Sciatic nerve (tissue), 2 donors: ENCODE measurements at places on chromosomes 6 and 20. TPM values are rescaled to one million over a fixed set of nuclear protein-coding genes. Genes with fewer than 3 reads are reported as not detected.

DNA sequence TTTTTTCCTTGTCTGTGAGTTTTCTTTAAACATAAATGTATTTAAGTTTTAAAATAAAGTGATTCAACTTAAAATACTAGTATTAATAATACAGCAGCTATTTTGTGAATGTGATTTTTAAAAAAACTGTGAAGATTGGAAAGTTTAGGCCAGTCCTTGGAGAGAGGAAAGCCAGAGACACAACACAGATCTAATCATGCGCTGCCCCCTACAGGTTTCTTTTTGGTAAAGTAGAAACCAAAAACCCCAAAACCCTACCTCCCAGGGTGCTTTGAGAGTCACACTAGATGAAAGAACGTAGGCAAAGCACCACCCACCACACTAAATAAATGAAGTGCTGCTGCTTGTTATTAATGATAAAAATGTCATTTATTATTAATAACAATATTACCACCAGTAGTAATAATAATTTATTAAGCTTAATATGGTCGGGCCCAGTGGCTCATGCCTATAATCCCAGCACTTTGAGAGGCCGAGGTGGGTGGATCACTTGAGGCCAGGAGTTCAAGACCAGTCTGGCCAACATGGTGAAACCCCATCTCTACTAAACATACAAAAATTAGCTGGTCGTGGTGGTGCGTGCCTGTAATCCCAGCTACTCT lies 33.7 kb downstream of the SLC9A8 start:
- no peak for DNase-seq

DNA sequence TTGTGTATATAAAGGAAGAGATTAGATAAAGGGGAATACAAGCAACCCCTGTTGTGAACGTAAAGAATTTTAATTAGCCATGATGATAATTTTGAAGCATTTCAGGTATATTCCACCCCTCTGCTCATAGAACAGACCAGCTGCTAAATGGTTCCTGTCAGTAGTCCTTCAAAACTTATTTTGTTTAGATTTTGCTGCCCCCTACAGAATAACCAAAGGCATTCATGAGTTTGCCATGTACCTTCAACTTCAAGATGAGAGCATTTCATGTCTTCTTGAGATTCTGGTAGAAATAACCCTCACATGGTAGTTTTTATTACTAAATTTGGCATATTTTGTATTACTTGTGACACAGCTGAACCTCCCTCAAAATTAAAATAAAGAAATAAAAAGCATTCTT lies 1586.7 kb downstream of the HACE1 start:
- no peak for DNase-seq

- no peak for DNase-seq
Observed at GRCh38 chr20:3843490-3843889, 3.1 kb upstream of the MAVS start.

Gene RAB44
- 0.27 TPM for total RNA-seq

DNA sequence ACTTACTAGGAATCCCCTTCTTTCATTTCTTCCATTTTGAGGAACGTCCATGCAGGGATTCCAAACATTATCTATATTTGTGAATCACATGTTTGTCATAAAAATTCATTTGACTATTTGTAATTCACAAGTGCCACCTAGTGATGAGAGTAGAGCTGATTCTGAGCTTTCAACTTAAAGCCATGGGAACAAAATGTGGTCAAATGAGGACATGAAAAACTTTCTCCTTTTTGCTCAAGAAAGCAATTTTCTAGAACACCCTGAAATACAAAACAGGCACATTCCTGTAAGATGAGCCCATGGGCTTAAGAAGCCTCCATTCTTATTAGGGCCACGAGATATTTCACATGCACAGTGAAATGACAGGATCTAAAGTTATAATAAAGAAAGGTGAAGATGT lies 12.3 kb downstream of the MAP3K7 start:
- DNase-seq, result no peak

Gene C6orf15
- total RNA-seq, result not detected

DNA sequence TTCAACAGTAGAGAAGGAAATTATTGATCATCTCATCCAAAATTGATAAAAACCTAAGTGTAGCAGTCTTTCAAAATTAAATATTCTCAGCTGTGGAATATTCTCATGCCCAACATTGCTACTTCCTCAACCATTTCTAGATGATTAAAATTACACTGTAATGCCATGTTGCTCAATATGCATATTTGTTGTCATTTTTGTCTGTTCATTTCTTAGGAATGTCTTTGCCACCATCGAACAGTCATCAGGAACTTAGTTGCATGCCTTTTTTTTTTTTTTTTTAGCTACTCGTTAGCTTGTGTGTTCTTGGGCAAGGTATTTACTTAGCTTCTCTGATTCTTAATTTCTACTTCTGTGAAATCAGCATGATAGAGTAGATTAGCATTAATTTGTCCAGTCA lies 188.6 kb downstream of the DTNBP1 start:
- no peak for DNase-seq

- no peak for DNase-seq
Observed at GRCh38 chr6:140847262-140847645, 1285.5 kb upstream of the GJE1 start.

- no peak for DNase-seq
Observed at GRCh38 chr6:12480379-12480778, 190.2 kb downstream of the EDN1 start.

DNA sequence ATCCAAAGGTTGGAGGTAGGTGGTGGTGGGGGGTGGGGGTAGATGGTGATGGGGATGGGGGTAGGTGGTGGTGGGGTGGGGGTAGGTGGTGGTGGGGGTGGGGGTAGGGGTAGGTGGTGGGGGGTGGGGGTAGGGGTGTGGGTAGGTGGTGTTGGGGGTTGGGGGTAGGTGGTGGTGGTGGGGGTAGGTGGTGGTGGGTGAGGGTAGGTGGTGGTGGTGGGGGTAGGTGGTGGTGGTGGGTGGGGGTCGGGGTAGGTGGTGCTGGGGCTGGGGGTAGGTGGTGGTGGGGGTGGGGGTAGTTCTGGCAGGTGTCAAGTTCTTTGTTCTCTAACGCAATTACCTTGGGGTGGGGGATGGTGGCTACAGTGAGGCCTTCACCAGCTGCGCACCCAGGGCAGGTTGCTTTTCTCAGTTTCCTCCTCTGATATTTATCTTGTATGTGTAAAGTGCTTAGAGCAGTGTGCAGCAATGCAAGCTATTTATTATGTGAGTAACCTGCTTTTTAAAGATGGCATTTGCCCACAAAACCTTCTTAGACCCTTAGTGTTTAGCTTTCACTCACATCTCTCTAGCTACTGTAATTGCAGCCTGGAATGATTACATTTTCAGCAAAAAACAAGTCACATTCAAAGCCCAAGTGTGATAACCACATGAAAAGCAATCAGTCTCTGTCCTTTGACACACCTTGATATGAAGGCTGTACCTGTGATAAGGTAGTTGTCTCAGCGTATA lies 8.2 kb upstream of the CCDC167 start:
- no peak for DNase-seq

Gene SLC32A1
- total RNA-seq, result not detected

Gene GPLD1
- 4.9 TPM for total RNA-seq

Gene NTSR1
- total RNA-seq, result 0.09 TPM

GRCh38 chr20:37866051-37866450 lies 36.9 kb upstream of the VSTM2L start:
- DNase-seq, result no peak

Gene ZNF831
- total RNA-seq, result 0.36 TPM

GRCh38 chr6:92864966-92865555 lies 554.3 kb downstream of the EPHA7 start:
- DNase-seq, result no peak

DNA sequence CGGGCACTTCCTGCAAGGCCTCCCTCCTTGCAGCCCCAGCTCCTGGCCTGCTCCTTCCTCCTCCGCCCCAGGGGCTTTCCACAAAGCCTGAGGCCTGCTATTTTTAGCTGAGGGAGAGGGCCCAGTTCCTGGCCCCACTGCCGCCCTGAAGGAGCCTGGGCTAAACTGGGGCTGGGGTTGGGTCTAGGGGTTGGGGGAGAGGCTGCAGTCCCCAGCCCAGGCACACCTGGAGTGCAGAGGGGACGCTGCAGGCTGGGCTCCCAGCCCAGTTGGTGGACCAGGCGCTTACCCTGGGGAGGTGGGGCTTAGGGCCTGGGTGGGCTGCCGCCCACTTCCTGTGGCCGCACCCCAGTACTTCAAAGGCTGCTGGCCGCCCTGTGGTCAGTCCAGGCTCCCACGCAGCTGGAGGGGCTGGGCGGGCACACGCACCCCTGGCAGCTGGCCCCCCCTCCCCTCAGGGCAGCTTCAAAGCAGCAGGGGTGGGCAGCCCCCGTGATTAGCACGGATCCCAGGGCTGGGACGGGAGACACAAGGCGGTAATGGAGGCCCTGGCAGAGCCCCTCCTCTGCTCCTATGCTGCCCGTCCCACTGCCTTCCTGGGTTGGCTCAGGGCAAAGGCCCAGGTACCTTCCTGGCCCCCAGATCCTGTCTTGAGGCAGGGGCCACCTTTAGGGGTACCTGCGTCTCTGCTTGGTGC lies 7.1 kb upstream of the ABHD16B start:
- DNase-seq, result no peak

GRCh38 chr20:34473262-34473883 lies 42.8 kb upstream of the DYNLRB1 start:
- DNase-seq, result no peak

Gene RNF8
- 15.7 TPM for total RNA-seq

DNA sequence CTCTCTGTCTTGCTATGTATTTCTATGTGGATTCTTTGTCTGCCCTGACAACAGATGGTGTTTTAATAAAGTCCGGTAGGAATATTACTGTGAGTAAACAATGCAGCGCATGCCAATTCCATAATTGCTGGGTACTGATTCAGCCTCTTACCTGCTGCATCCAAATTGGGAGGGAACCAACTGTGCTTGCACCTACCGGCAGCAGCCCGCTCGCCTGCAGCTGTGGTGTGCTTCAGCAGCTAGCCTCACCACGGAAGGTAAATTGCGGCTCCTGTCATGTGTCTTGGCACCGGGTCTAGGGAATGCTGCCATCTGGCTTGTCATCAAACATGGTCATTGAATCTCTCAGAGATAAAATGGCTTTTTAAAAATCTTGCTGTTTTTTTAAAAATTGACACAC lies 704.8 kb upstream of the SLC35B3 start:
- no peak for DNase-seq

GRCh38 chr6:132892929-132893771 lies 78.8 kb downstream of the RPS12 start:
- no peak for DNase-seq

Gene OOEP
- not detected for total RNA-seq

Gene FUCA2
- 41.4 TPM for total RNA-seq

DNA sequence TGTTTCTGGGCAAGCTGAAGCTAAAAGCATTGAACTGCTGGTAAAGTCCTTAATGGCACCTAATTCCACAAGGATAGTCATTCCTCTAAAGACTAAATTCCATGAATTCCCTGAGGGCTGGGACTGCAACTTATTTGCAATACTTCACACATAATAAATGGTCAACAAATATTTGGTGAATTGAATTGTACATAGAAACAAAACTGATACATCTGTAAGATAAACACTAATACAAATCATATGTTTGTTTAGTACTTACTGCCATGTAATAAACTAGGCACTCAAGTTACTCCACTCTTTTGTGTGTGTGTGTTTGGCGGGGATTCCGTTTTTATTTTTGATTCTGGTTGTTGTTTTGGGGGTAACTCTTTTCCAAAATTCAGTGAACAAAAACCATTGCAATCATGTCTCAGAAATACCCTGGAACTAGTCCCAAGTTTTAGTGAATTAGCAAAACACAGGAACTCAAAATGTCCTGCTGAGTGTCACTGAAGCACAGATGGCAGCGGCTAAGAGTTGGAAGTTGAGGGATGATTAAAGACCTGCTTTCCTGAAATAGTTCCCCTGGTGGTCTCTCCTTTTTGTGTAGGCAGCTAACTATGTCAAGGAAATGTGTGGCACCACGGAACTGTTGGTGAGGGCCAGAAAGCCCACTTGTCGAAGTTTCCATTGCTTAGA lies 74.8 kb upstream of the SNRPB2 start:
- no peak for DNase-seq

GRCh38 chr6:36139431-36139830 lies 9.1 kb downstream of the MAPK13 start:
- no peak for DNase-seq

GRCh38 chr6:136362421-136363356 lies 73.0 kb upstream of the BCLAF1 start:
- DNase-seq, result no peak

- no peak for DNase-seq
Observed at GRCh38 chr6:107989166-107990094, 31.4 kb upstream of the SEC63 start.

Gene SERINC1
- total RNA-seq, result 346 TPM

DNA sequence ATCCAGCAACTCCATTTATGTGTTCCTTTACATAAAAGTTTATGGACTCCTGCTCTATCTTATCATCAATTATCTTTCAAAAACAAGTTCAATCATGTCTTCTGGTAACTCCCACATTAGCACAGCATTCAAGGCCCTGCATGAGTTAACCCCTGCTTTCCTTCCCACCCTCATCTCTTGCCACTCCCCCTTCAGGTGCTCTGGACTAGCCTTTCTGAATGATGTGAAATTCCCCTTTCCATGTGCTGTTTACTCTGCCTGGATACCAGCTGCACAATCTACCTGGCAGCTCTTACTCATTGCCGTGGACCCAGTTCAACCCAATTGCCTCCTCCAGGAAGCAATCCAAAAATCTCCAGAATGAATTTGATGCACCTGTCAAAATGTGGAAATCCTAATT lies 11.9 kb downstream of the ADGRF4 start:
- DNase-seq, result no peak

GRCh38 chr20:61316346-61316745 lies 64.3 kb downstream of the CDH4 start:
- DNase-seq, result no peak

GRCh38 chr6:131910956-131911355 lies 40.2 kb downstream of the CCN2 start:
- DNase-seq, result no peak

DNA sequence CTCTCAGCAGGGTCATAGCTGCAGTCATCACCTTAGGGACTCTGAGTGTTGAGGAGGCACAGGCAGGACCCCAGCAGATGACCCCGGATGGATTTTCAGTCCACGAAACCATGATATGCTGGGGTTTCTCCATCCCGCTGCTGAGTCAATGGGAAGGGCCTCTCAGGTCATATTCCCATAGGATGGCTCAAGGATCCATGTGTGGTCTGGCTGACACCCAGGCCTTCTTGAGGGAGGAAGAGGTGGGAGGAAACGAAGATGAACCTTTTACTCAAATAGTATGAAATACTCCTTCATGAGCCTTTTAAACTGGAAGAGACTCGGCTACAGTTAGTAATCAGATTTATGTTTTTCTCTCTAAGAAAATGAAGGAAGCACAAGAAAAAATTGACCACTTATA lies 10.3 kb upstream of the RALY start:
- no peak for DNase-seq

Gene ATG5
- 27.8 TPM for total RNA-seq

Gene BLTP3A
- 13.6 TPM for total RNA-seq

DNA sequence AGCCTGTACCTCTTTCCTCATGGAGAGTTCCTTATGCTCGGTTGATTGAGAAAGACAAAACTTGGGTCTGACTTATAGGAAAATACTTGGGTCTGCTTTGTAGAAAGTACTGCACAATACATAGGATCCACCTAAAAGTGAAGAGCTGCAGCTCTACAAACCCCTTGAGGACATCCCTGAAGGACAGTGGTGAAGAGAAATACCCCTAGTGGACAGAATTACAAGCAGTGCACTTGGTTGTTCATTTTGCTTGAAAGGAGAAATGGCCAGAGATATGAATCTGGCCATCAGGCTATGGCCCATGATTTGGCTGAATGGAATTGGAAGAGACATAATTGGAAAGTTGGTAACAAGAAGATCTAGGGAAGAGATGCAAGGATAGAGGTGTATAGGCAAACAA lies 8.3 kb downstream of the CD24 start:
- DNase-seq, result no peak

GRCh38 chr6:167079853-167080297 lies 43.0 kb upstream of the CCR6 start:
- no peak for DNase-seq
